Thoracic aorta (tissue), 2 donors: ENCODE measurements at places on chromosomes 1 and 21.

DNA sequence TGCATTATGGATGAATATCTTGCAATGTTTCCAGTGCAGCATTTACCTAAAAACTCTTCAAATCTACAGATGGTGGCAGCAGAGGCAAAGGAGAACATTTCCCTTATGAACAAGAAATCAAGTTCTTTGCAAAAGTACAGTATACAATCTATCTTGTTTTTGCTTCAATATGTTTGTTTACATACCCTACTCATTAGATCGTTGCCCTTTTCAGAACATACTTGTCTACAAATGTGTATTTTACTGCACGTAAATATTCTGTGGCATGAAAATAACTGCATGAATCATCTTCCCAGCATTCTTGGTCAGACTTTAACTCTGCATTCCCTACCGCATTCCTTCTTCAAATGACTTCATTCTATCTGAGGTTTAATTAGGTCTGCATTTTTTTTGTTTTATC is 212.7 kb downstream of the ZP4 start:
- DNase-seq: no peak

GRCh38 chr1:71850936-71851335 is 431.4 kb downstream of the NEGR1 start:
- no peak for DNase-seq

DNA sequence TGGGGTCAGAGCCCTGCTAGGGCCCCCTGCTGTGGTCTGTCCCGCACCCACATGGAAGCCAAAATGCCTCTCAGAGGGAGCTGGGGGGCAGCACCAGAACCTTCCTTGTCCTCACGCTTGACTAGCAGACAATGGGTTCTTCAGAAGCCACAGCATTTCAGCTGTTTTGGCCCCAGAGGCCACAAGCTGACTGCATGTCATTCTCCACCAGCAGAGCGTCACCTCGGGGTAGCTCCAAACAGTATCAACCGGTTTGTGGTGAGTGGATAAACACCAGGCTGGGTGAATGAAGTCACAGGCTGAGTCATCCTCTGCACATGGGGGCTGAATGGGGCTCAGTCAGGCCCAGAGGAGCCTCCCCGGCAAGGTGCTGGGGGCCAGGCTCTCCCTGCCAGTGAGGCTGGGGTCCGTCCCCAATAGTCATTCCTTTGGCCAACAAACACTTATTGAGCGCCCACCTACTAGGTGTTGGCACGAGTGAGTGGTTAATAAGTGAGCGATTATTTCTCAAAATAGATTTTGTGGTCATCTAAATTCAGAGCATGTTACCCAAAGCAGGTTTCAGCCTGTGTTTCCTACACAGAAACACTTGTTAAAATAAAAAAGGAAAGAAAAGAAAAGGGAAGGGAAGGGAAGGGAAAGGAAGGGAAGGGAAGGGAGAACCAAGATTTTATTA is 9.1 kb downstream of the OLIG1 start:
- DNase-seq: no peak

GRCh38 chr1:107254306-107254705 is 113.5 kb downstream of the NTNG1 start:
- no peak for DNase-seq

DNA sequence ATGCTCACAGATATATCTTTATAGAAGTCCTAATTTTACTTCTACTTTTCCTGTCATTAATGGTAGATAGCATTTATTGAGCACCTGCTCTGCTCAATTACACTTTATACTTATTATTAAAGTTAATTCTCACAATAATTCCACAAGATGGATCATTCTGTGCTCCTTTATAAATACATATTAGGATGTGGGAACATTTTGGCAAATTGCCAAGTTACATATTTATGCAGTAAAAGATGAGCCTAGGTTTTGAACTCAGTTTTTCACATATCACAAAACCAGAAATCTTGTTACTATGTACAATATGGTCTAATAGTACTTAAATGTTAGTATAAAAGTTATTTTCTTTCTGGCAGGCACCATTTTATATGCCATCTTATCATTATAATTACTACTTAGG is 895.0 kb upstream of the B3GALT2 start:
- no peak for DNase-seq

DNA sequence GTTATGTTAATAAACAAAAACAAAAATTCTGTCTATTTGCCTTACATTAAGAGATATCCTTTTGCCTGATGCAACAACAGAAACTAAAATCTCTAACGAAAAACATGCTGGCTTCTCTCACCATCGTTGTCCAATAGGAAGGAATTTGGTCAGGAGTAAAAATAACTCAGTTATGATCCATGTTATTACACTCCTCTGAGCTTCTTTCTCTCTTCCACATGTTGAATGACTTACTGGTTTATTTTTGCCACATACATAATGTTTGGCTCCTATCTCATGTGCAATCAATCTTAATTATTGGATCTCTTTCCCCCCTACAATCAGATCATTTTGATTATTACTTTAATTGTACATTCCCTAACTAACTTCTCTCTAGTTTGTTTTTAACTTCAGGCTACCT is 688.4 kb downstream of the USP25 start:
- no peak for DNase-seq

- DNase-seq: no peak
Measured at GRCh38 chr1:116167625-116168276, 56.6 kb downstream of the MAB21L3 start.
